ENCODE measurements at places on chromosomes 16 and 17.
A peak's percentile ranks its signal among the peaks of the same experiment; 100 is the strongest.

DNA sequence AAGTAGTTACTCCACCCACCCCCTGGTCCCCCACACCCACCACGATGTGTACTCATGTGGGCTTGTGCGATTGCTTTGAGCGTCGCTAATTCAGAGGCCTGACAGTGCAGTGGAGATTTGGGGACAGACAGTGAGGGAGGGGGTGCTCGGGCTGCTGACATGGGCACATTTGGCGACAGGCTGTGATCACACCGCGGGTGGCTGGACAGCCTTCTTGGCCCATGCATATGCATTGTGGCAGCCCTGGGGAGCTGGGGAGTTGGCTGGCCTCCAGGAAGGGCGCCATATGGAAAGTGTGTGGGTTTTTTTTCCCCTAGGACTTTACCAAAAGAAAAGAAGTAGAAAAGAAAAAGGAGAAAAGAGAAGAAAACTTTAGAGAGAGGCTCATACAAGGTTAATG is 275.5 kb upstream of the N4BP1 start:
- no peak for DNase-seq

DNA sequence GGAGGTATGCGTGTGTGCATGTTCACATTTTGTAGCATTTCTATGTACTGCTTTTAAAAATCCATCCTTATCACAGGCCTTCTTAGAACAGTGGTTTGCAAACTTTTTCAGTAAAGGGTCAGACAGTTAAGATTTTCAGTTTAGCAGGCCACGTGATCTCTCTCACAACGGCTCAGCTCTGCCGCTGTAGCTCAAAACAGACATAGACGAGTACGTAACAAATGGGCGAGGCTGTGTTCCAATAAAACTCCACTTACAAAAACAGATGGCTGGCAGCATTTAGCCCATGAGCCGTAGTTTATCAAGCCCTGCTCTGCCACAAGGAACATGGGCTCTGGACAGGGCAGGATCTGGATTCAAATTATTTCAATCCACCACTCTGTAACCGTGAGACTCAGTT is 141.8 kb downstream of the XYLT1 start:
- peak; percentile 45 for DNase-seq

DNA sequence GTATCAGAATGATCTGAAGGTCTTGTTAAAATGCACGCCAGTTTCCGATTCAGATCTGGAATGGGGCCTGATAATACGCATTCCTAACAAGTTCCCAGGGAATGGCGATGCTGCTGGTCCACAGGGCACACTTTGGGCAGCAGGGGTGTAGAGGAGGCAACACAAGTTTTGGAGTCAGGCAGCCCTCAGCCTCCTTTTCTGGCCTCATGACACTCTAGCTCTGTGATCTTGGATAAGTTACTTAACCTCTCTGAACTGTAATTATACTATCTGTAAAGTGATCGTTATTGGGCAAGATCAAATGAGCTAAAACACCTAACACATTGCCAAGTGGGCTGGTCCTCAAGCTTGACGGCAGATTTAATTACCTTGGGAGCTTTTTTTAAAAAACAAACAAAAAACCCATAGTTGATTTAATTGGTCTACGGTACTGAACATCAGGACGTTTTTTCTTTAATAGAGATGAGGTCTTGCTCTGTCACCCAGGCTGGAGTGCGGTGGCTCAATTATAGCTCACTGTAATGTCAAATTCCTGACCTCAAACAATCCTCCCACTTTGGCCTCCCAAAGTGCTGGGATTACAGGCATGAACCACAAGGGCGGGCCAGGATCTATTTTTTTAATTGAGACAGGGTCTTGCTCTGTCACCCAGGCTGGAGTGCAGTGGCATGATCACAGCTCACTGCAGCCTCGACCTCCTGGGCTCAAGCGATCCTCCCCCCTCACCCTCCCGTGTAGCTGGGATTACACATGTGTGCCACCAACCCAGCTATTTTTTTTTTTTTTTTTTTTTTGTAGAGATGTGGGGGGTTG is 10.0 kb upstream of the MRPS23 start:
- no peak for DNase-seq

GRCh38 chr16:22734368-22734767 is 79.6 kb upstream of the HS3ST2 start:
- no peak for DNase-seq

- DNase-seq: no peak
Measured at GRCh38 chr16:62711797-62712196, 675.6 kb upstream of the CDH8 start.

- peak; percentile 83 for DNase-seq
Measured at GRCh38 chr16:4309833-4310266, 6.0 kb upstream of the GLIS2 start.

- DNase-seq: no peak
Measured at GRCh38 chr16:78298986-78299385, 199.5 kb downstream of the WWOX start.

DNA sequence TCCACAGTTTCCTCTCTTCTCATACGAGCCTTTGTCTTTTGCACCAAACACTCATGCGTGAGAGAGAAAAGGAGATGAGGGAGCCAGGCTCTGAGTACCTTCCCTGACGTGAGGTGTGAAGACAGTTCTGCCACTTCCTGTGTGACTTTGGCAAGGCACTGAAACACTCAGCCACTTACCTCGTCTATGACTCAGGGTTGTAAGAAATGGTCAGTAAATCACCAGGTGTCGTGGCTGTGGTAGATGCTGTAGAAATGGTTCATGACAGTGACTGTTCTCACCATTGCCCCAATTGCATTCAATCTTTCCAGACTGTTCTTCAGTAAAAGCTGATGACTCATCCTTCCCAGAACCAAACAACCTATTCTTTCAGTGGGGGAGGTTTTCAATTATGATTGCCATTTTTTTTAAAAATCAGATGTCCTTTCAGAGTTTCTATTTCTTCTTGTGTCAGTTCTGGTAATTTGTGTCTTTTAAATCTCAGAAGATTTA is 49.2 kb upstream of the CBFA2T3 start:
- DNase-seq: no peak

DNA sequence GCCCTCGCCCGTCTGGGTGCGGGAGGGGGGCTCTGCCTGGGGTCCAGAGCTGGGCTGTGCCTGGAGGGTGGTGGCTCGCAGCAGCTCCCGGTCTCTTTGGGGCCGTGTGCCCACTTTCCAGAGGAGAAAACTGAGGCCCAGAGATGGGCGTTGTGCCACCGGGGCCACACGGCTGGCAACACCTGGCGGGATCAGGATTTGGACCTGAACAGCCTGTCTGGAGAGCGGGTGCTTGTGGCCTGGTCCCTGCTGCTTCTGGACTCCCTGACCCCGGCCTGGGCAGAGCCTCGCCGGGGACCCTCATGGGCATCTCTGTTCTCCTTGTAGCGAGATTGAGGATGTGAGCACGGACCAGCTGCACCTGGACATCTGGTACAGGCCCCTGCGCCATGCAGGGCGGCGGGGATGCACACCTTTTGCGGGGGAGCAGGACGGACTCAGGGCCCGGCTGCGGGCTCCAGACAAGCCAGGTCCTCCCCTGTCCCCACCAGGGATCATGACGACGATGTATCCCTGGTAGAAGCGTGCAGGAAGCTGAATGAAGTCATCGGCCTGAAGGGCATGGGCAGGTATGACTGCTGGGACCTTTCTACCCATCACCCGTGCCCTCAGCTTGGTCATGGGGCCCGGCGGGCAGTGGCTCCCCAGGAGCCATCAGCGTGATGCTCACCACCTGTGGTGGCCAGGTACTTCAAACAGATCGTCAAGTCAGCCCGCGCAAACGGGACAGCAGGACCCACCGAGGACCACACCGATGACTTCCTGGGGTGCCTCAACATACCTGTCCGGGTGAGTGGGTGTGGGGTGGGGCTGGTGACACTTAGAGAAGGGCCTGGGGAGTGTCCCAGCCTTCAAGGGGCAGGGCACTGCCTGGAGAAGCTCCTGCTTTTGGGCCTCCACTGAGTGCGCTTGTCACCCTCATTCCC is 8.3 kb downstream of the BAIAP3 start:
- no peak for DNase-seq

GRCh38 chr16:86930001-86930400 is 351.7 kb downstream of the FOXL1 start:
- no peak for DNase-seq

- DNase-seq: no peak
Measured at GRCh38 chr16:3968551-3968950, 88.0 kb upstream of the CREBBP start.

DNA sequence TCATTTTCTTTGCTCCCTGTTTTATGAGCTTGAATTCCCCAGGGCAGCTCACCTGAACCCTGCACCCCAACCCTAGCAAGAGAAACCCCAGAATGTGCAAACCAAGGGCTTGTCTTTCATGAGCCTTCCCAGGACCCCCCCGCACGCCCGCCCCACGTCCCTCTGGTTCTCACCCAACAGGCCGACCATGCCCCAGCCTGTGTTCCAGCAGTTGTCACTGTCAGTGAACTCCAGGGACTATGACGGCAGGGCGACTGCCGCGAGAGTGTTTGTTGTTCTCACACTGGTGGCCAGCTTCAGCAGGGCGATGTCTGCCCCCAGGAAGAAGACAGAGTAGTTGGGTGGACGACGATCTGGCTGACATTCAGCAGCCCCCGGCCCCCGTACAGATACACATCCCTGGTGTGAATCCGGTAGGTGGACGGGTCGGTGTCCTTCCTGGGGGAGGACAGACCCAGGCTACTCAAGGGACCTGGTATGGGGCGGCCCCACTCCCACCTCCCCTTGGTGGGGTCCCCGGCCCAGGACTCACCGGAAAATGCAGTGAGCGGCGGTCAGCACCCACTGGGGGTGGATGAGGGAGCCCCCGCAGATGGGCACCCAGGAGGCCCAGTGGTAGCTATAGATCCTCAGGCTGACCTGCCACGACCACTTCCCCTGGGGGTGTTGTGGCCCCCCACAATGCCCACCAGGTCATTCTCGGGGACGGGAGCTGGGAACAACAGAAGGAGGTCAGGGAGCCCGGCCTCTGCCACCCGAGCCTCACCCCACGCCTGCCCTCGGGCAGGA is 20.1 kb downstream of the TPSD1 start:
- DNase-seq: no peak

DNA sequence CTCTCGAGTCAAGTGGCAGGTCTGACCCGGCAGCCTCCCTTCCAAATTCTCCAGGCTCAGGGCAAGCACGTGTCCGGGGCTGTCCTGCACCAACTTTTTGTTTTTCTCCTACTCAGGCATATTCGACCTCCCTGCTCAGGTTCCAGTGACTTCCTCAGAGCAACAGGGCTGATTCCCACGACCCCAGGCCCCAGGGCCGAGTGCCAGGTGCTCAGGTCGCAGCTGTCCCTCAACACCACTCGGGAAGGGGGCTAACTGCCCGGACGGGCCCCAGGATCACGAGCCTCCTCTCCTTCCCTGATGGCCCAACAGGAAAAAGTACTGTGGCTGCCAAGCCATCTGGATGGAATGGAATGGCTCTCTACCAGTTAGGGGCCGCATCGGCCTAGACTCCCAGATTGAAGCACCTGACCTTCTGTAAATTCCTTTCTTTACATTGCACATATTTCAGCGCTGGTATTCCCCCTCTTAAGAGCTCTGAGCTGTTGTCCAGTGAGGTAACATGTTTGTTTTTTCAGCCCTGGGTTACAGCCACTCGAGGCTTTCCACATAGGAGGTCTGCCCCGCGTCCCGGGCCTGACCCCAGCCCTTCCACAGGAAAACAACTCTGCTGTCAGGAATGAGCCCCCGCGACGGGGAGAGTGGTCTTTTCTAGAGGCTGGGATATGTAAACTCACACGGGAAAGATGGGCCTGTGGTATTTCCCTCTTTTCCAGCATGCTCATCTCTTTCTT is 25.0 kb downstream of the NXN start:
- no peak for DNase-seq

DNA sequence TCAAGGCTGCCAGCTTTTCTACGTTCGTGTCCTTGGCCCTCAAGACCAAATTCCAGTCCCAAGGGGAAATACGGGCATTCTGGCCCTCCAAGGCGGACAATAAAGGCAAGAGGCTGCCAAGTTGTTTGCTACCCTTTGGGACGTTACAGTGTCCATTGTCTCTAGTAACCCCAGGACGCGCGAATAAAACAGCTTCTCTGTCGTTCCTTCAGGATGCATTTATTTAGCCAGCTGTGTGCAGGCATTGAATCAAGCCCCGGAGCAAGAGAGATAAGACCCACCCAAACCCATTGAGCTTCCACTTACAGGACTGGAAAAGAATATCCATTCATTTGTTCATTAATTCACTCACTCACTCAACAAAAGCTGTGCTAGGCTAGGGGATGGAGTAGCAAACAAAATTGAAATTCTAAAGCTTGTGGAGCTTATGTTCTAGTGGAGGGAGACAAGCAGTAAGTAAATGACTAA is 656 bp downstream of the MRPL58 start:
- no peak for DNase-seq

DNA sequence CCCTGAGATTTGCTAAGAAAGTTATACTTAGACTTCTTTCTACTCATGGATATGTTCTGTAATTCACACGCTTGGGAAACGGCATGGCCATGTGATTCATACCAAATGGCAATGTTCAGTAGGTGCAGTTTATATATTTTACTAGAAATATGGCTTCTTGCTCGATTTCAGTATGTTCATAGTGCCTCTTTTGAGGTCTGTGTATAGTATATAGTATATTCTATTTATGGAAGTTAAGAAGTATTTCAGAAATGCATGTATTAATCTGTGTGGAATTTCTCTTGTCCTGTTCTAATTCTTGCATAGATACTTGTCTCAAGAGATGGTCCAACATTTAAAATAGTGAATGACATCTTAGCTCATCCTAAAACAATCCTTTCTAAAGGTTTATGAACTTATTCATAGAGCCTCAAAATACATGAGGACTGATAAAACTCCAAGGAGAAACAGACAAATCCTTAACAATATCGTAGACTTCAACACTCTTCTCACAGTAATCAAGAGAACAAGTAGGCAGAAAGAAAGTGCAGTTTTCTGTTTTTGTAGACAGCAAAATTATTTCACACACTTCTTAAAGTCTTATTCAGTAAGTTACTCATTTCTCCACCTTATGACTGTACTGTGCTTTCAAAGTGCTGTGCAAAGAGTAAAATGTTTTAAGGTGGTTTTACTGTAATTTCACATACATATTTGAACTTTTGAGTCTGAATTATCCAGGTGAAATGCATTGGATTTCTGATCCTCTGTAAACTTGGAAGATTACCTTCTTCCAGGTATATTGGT is 11.1 kb downstream of the BPTF start:
- no peak for DNase-seq

DNA sequence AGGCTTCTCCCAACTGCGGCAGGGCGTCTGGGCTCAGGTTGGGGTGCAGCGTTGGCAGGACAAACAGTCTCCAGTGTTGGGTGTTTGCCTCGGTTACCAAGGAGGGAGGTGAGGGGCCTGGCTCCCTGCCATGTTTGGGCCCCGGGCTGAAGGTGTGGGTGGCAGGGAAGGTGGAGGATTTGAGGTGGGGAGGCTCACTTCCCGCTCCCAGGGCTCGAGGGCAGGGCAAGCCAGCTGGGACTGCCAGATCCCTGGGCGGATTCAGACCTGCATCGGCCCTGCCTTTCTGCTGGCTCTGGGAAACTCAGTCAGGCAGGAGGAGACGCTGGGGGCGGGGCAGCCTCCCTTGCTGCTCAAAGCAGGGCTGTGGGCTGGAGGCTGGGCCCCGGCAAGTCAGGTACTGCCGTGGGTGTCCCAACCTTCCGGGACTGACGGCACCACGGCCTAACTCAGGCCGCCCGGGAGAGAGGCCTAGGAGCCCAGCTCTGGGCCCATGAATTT is 31.3 kb upstream of the KRT17 start:
- no peak for DNase-seq

GRCh38 chr16:54487933-54488332 is 201.3 kb upstream of the IRX3 start:
- peak; percentile 82 for DNase-seq

Data from right cardiac atrium (tissue), 5 donors.